ENCODE measurements at places on chromosomes 2 and 18.
A peak's percentile ranks its signal among the peaks of the same experiment; 100 is the strongest.

- no peak for DNase-seq
Measured at GRCh38 chr18:60292186-60292585, 80.4 kb downstream of the MC4R start.

- DNase-seq: no peak
Measured at GRCh38 chr2:47155091-47155876, at the start of gene STPG4. Gene STPG4, minus strand, starts transcription at chr2:47155308. Its CDS starts 57 bp downstream, at chr2:47155251.

DNA sequence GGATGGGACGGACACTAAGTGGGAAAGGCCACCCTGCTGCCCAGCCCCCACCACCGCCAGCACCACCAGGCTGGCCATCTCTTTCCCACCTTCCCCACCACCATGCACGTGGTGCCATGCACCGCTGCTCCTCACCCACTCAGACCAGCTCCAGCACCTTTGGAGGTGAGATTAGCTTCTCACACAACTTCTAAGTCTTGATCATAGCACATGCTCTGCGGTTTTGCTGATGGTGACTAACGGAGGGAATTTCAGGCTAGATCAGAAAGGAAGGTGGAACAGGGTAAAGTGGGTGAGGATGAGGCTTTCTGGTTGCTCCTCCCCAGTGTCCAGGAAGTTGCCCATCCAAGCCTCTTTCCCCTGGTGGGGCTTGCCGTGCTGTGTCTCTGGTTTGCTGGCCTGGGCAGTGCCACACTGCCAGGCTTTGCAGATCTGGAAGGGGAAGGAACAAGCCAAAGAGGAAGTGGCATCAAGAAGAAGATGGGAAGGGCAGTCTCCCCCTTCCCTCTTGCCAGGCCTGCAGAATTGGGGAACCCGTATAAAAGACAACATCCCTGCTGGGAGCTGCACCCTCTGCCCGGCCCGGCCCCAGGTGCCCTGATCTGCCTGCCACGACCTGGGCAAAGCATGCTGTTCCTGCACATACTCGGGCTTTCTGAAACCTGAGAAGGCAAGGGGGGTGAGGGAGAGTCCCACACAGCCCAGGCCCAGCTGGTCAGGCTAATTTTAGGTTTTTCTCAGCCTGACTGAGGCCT is 44.3 kb upstream of the CAB39 start:
- DNase-seq: peak; percentile 39

DNA sequence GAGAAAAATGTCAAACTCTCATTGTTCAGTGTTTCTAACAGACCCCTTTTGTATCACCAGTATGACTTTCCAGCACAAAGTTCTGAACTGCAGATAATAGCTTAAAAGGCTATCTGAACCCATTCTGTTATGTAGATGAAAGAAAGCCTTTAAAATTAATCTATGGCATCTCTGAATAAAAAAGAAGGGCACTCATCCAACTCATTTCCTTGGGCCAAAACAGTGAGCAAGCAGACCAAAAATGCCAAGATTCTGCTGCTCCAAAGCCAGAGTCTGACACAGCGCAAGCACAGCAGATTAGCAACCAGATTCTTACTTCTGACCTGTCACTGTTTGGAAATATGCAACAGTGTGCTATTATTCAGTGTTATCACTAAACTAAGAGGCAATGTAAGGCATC is 22.6 kb upstream of the ITGA6 start:
- DNase-seq: no peak

DNA sequence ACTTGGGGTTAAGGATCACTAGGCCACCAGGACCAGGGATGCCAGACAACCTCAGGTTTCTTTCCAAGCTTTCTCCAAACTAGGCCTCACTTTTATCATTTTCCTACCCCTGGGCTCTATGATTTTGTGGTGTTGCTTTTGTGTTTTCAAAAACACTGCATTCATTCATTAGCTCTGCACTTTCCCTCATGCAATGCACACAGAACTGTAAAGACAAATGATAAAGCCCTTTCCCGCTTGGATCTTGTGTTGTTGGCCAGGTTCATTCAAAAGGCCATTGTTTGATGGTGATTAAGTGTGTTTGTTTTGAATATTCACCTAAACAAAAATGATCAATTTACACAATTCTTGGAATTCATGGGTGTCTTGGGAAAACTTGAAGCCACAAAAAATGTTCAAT is 210.7 kb upstream of the TNP1 start:
- no peak for DNase-seq

DNA sequence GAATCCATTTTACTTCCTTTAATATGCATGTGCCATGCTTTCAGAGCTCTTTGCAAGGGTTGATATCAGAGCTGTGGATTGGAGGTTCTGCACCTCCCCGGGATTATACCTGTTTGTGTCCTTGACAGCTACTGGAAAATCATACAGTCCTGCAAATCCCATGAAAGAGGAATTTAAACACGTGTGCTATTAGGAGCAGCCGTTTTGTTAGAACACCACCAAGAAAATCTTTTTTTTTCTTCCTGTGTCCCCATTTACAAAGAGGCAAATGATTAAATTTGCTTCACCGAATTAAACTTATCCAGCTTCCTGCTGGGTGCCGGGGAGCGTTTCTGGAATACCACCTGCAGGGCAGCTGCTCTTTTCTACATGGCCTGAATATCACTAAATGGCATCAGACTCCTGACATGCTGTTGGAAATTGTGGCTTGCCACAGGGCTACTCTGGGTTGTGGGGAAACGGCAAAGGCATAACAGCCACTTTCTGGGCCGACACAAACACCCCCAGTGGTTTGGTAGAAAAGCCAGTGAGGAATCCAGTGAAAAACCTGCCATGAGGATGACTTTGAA is 23.4 kb upstream of the SOX11 start:
- no peak for DNase-seq

GRCh38 chr2:42906111-42906556 is 113.8 kb upstream of the HAAO start:
- no peak for DNase-seq

DNA sequence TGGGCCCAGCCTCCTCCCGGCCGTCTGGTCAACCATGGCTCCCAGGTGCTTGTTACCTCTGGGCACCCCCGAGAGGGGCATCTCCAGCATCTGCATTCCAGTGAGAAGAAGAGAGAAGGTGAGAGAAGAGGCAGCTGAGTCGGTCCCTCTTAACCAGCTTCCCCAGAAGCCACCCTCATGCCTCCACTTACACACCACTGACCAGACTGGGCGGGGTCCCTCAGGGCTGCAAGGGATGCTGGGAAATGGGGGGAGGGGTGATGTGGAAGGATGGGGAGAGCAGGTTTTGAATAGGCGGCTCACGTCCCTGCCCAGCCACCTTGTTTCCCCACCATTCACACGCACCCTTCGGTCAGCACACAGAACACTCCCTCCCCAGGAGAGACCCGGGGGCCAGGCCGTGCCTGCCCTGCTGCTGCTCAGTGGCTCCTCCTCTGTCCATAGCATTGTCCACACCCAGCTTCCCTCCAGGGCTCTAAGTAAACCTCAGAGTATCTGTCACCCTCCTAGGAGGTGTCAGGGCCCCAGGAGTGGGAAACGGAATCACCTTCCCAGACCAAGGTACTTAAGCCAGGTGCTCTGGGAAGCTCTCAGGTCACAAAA is 34.7 kb downstream of the GBX2 start:
- no peak for DNase-seq

DNA sequence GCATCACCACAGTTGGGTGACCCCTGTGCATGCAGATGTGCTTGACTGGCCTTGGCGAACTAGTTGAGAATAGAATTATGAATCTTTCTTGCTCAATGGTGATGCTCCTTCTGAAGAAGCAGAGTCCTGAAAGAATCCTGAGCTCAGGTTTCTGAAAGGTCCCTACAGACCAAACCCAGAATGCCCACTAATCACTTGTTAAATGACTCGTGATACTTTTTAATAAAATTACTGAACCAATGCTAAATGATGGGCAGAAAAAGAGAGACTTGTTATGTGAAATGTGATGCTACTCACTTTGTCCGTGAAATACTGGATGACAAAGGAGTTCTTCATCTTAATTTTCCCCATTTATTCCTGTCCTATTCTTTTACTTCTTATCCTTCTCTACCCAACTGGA is 263.5 kb upstream of the LRRTM1 start:
- no peak for DNase-seq

DNA sequence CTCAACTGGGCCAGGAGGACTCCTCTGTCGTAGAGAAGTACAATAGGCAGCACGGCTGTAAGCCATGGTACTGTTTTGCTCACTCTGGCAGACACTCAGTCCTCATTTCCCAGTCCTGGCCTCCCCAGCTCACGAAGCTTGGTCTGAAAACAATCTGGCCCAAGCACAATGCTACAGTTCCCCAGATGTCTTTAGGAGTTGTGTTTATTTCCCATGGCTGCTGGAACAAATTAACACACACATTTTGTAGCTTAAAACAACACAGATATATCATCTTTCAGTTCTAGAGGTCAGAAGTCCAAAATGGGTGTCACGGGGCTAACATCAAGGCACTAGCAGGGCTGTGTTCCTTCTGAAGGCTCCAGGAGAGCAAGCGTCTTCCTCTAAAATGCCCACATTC is 13.0 kb downstream of the FABP1 start:
- DNase-seq: no peak

DNA sequence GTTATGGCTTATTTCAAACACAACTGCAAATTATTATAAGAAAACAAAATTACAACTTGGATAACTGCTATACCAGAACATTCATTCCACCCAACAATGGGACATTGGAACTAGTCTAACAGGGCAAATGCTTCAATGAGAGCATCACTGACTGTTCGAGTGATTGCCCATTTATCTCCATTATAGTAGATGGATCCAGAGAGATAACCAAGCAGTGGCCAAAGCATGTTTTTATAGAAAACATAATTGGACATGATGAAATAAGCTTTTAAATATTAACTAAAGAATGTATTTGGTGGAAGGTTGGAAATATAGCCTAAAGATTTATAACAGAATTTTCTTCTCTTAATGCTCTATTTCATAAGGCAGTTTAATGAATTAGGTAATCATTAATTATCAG is 634.8 kb downstream of the NUP35 start:
- DNase-seq: no peak

DNA sequence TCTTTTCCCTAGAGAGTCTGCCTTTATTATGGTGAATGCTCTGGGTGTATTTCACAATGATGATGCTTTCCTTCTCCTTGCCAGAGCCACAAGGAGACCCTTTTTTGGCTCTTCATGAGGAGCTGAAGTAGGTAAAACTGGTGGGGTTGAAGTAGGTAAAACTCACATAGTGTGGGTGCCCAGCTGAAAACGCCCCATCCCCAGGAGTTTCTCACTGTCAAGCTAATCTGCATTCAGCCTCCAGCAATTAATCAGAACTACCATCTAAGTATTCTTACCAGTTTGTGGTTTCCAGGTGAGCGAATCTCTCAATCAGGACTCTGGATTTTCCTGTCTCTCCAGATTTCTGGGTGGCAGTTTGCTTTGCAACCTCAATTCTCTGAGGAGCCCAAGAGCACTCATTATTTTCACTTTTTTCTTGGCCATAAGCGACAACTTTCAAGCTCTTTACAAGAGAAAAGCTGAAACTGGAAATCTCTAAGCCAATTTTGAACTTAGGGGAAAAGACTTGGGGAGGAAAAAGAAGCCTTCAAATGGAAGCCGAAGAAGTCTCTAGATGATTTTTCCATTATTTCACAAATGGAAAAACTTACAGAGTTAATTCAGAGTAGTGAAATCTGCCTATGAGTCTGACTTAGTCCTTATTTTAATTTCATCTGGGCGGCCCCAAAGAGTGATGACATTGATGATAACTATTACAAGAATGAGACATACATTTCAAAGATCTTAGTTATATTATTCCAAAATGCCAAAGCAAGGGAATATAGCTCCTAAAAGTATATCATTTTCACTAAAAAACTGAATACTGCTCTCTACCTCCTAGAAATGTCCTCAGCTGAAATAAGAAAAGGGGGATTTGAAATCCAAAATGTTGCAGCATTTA is 121.4 kb upstream of the MAP3K20 start:
- DNase-seq: no peak

- DNase-seq: no peak
Measured at GRCh38 chr18:74725690-74726089, 128.0 kb downstream of the ZNF407 start.

DNA sequence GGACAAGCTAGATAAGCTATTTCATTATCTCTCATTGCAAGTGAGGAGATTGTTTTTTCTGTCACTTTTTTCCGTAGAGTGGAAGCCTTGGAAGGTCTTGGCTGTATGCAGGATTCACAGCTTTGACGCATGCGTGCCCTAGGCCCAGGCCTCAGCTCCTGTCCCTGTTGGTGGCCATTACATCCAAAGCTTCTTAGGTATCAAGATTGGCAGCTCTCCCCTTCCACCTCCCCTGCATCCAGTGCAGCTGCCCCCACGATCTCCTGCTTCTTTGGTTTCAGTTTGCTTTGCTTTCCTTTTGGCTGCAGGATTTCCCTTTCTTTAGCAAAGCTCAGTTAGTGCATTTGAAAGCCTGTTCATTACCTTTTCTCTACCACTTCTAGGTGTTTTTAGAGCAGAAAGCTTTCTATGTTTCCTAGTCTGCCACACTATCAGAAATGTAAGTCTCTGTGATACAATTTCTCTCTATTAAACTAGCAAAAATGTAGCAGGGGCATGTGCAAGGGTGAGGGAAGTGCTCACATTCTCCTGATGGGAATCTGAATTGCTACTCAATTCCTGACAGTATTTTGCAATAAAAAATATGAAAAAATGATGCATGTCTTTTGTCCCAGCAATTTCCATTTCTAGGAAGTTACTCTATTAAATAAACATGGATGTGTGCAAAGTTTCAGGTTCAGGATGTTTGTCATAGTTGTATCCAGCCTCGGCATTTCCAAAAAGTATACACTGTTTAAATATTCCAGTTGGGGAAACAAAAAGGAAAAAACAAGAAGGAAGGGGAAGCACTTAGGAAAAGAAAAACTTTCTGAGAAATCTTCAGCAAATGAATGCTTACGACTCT is 91.2 kb downstream of the LIPG start:
- no peak for DNase-seq

- DNase-seq: no peak
Measured at GRCh38 chr2:84958135-84959059, 12.6 kb upstream of the KCMF1 start.

- DNase-seq: no peak
Measured at GRCh38 chr18:76233876-76234675, 261.0 kb downstream of the ZNF516 start.

DNA sequence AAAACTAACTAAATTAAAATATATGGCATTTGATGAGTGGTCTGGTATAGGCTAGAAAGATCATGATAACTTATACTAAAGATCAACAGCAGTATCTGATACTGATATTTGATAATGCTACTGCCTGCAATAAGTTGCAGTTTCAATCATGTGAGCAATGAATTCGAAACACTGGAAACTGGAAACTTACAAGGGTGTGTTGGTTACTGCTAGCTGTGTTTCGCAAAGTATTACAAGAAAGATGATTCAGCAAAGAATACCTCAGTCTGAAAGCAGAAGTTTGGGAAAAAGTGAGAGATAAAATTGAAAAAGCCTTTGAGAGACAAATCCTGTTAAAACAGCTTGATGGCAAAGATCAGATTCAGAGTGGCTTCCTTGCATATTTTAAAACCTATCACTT is 294.5 kb downstream of the CCDC178 start:
- DNase-seq: no peak

DNA sequence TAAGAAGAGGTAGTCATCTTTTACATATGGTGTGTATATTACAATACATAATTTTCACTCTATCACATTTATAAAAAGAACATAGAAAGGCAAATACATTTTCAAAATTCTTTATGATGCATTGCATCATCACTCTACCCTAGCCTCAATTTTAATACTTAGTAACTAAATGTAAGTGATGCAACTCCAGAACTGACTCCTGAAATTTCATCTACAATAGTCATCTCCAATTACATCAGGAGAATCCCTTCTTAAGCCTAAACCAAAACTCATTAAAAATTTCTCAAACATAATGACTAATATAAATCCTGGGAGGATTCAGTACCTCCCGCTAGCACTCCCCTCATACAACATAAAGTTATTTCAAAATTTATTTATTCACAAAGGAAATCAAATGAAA is 15.9 kb downstream of the TMX3 start:
- DNase-seq: no peak
